ENCODE measurements at places on chromosomes 12 and 14.

DNA sequence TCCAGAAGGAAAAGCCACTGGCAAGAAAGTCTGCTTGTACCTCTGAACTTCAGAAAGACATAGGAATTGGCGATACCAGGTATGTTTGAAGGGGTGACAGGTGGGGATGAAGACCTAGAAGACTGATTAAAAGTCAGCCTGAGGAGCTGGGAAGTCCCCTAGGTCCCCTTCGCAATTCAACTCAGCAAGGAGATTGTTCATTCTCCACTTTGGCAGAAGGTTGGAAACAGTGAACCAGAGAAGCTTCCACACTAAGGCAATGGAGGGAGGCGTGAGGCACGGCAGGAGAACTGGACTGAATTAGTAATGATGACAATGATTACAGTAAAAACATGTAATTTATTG is 240.3 kb upstream of the TMPO start:
- no peak for DNase-seq

DNA sequence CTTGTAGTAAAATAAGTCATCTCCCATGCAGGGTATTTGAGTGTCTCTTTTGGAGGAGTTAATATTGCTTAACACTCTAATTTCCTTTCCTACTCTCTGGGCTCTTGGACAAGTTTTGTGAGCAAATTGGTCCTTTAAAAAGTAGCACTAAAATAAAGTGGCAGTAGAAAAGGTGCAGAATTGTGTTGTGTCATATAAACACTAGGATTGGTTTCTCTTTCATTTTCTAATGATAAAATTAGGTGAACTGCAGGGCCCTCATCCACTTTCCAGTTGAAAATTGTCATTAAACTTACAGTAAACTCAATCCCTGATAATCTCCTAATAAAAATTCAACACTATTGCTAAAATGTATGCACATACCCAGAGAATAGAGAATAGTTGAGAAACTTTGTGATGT is 42.6 kb upstream of the REP15 start:
- no peak for DNase-seq

DNA sequence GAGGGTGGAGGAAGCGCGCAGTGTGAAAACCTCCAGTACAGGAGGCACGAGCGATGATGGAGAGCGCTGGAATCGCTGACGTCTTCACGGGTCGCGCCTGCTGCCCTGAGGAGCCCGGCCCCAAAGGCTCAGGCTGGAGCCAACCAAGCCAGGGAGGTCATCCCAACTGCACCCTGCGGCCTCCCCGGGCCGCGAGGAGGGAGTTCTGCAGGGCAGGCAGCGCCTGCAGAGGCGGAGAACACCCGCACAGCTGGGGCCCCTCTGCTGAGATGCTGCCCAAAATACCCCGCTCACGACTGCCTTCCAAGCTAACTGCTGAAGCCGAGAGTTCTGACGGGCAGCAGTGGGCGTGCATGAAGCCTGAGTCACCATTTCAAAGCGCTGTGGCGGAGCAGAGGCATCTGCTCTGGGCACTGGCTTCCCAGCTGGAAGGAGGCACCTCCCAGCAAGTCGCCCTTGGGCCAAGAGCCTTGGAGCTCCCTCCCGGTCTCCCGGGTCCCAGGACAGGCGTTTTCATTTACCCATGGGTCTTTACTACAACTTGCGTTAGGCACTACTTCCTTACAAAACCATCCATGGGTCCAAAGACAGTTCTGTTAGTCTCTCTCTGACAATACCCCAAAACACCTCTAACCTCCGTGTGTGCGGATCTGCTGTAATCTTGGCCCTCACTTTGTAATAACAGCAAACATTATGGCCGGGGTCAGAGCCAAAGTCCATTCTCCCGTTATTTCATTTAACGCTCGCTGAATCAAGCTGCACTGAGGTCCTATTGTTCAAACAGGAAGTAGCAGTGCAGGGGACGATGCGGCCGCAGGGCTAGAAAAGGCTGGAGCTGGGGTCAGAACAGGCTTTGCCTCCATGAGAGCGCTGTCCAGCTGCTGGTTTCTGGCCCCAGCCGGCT is 60.1 kb upstream of the RIMBP2 start:
- DNase-seq = peak; percentile 92

DNA sequence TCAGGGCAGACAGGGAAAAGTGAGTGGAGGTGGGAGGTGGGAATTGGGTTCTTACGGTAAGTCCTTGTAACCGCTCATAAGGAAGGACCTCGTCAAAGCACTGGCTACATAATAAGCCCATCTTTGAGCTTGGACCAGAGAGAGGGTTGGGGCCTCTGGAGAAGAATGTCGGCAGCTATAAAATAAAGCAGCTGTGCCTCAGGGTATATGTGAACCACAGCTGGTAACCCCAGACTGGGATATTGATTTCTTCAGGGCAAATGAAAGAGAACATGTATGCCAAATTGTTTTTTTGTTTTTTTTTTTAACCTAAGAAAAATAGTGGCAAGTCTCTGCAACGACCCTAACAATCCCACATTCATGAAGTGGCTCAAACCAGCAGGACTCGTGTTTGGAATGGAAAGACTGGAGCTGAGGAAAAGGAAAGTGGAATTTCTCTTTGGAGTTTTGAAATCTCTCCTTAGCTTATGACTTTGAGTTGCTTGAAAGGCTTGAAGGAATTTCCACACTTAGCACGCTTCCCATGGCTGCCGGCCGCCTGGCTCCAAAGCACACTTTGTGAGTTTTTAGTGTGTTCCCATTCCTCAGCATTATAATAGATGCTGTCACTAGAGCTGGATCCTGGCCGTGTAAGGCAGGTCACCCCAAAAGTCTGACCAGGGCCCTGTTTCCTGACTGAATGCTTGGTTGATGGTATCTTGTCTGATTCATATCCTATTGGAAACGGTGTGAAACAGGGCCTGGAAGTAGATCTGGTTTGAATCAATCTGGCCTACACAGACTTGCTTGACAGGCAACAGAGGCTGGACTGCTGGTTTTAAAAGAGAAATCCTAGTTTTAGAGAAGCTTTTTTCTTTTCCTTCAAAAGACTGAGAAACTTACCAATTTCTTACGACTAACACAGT is 244.7 kb downstream of the MSRB3 start:
- no peak for DNase-seq

DNA sequence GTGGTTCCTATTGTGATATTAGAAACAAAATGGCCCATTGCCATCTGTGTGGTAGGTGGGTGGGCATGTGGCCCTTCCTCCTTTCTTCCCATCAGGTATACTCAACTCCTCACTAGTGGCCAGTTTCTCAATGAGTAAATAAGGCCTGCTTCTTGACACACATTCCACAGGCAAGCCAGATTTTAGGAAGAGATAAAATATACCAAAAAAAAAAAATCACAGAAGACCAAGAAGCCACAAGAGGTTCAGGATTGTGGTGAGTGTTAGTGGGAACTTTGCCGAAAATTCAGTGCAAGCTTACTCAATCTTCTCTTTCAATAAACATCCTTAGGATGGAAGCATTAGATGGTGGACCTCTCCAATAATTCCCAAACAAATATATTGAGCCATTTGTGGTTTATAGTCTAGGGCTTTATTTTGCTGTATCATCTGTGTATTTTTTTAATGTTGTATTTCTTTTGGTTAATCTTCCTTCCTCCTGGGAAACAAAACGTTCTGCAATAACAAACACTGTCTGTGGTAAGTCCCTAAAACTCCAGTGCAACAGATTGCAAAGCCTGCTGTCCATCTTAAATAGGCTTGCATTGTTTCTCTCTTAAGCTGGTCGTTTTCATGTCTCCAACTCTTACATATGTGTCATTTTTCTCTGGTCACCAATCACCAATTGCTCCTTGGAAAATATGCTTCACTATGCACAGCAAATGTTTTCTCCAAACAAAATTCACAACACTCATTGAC is 289.9 kb upstream of the KITLG start:
- DNase-seq = no peak

DNA sequence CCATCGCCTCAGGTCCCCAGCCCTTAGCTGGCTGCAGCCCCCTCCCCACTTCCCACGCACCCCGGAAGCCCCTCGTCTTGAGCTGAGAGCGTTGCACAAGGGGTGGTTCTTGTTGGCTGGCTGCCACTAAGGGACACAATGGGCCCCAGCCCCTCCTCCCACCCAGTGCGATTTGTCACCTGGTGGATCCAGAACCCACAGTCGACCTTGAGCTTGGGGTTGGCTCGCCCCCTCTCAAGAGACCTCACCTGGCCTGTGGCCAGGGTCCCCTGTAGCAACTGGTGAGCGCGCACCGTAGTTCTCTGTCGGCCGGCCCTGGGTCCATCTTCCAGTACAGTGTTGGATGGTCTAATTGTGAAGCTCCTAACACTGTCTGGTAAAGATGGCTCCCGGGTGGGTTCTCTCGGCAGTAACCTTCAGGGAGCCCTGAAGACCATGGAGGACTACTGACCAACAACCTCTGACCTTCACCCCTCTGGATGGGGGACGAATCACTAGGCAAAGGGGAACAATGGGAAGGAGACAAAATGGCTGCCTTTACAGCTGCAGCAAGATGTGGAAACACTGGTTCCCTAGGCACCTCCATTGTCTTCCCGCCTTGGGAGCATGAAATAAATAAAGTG is 6.6 kb downstream of the PHB2 start:
- DNase-seq = no peak

DNA sequence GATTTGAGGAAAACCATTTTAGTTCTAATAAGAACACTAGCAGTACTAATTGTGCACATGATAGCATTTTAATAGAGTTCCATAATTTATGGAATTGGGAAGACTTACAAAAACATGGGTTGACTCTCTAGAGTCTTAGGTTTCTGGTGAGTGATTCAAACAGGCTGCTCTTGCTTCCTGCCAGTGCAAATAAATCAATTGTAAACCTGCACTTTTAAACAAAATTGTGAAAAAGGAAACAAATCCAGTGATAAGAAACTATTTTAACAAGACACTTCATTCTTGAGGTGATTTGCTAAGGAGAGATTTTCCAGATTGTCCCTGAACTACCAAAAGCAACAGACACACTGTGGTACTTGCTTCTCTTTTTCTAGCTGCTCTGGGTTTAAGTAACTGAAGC is 112.2 kb downstream of the CACNA1C start:
- peak; percentile 24 for DNase-seq

DNA sequence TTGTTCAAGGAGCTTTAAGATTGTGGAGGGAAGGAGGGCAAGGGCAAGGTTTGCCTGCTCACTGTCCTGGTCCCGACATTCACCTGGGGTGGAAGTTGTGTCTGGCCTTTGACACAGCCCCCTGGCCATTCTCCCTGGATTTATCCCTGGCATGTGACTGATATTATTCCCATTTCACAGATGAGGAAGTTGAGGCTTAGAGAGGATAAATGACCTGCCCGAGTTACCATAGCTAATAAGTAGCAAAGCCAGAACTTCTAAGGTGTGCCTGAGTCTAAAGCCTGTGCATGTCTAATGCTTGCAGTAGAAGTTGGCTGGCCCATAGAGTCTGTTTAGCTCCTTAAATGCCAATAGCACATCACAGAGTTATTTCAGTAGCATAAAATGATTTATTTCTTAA is 720 bp upstream of the FGF6 start:
- no peak for DNase-seq

GRCh38 chr12:19804737-19805136 is 365.4 kb downstream of the AEBP2 start:
- DNase-seq = no peak

DNA sequence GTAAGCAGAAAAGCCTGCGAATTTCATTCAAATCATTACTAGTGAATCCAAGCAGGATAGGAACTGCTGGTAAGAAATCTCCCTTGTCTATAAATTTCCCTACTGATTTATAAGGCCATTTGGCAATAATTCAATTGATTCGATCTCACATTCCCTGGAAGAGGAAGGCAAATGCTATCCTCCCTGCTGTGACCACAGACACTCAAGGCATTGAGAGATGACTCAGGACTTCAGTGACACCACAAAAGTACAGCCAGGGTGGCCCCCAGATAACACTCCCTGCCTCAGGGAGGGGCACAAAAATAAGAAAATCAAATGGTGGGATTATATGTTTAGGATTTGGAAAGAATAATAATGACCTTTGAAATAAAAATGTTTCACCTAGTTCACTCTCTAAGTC is 162.7 kb downstream of the GRIP1 start:
- no peak for DNase-seq

DNA sequence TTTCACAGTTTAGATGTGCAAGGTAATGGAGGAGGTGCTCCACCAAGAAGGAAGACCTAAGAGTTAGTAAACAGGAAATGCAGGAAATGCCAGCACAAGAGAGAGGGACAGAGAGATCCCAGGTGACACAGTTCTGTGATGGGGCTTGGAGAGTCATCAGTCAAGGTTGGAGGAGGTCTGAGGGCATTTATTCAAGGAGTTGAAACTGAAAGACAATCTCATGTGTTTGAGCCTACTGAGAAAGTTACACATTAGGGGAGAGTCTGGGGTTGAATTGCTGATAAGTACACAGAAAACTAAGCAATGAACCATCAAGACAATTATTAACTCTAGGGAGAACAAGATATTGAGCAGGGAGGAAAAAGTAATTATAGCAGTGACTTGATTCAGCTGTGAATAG is 138.5 kb downstream of the ANO6 start:
- DNase-seq = no peak

DNA sequence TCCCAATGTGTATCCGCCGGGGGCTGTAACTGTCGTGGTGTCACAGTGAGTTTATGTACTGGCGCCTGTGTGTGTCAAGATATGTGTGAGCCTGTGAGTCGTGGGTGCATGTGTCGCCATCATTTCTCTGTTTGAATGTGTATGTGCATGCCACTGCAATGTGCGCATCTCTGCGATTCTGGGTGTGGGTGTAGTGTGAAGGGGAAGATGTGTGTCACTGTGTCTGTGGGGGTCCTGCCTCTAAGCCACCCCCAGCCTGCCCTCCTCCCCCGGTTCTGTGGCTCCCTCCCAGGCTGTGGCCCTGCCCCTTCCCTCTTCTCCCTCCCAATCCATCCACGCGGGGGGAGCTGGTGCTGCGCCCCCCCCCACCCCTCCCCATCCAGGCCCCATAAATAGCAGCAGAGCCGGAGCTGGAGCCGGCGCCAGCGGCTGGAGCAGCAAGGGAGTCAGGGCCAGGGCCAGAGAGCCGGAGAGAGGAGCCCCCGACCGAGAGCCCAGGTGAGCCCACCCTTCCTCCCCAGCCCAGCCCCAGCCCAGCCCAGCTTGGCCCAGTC is at the start of gene CPNE6:
TSS of gene CPNE6 (plus strand) at position 419 of the 554 bp plus-strand sequence. CDS start 1,375 bp downstream, outside the sequence.
- no peak for DNase-seq
